ENCODE measurements at places on chromosomes 7 and 10.

GRCh38 chr7:2173189-2173827, 59.4 kb downstream of the MAD1L1 start:
- DNase-seq, result no peak

GRCh38 chr10:123149568-123150270, 1.8 kb downstream of the HMX2 start:
- DNase-seq, result no peak

DNA sequence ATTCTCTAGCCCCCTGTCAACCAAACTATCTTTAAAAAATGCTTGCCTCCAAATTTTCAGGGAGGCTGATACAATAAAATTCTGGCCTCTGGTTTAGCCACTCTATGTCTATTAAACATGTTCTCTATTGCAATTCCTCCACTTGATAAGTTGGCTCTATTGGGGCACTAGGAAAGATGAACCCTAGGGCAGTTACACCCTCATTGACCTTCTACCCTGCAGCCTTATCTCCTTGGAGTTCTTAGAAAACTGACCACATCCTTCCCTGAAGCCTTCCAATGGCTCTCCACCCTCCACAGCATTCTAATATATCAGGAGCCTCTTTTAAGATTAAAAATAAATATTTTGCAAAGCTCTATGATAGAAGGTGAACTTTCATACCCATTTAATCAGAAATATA, 30.6 kb downstream of the SVOPL start:
- DNase-seq, result no peak

GRCh38 chr7:26694141-26694540, 170.2 kb downstream of the SKAP2 start:
- DNase-seq, result no peak

DNA sequence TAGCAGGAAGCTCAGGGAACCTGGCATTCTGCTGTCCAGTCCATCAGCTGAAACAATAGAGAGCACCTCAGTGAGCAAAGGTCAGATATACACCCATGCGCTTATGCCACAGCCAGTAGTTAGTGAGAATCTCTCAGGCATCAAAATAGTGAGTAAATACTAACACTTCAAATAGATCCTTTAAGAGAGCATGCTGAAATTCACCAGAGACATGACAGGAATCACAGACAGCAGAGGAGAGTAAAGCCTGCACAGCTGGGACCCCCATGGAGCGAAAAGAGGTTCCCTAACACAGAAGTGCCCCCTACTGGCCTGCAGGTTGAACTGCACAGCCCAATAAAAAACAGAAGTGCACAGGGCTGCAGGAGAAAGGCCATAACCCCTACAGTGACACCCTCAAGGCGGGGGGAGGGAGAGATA, 57.6 kb upstream of the ANTXRL start:
- no peak for DNase-seq

- DNase-seq, result no peak
Observed at GRCh38 chr10:17181110-17181509, 20.4 kb downstream of the TRDMT1 start.

GRCh38 chr7:52017802-52018679, 701.4 kb upstream of the COBL start:
- DNase-seq, result no peak

DNA sequence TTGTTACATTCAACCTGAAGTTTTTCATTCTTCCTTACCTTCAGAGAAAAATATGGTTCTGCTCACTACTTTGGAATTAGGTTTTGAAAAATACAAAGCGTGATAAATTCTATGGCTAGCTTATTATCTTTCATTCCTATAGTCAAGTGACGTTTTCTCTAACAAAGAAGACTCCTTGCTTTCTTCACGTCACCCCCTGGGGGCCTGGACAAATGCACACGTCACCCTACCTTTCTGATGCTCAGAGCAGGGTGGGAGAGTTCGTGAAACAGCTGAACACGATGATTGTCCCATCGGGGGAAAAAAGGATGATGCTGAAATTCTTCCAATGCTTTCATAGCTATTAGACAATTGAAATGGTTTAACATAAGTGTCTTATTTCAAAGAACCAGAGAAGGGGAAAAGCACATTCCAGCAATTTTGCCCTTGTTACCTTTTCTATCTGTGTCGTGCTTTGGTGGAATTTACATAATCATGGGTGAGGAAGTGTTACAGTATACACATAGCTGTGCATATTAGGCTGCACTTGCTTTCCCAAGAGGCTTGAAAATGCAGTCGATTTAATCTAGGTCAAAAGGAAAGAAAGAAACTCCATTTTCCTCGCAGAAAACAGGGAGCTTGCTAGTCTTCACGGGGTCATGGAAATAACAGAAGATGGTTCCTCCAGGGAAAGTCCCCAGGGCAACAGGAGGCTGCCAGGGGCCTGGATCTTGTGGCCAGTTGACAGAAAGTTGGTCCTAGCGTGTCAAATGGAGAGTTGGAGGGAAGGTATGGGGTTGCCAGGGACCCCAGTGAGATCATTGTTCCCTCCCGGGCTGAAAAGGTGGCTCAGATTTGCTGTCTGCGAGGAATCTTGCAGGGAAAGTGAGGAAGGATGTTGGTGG, 189.2 kb downstream of the CELF2 start:
- DNase-seq, result no peak

DNA sequence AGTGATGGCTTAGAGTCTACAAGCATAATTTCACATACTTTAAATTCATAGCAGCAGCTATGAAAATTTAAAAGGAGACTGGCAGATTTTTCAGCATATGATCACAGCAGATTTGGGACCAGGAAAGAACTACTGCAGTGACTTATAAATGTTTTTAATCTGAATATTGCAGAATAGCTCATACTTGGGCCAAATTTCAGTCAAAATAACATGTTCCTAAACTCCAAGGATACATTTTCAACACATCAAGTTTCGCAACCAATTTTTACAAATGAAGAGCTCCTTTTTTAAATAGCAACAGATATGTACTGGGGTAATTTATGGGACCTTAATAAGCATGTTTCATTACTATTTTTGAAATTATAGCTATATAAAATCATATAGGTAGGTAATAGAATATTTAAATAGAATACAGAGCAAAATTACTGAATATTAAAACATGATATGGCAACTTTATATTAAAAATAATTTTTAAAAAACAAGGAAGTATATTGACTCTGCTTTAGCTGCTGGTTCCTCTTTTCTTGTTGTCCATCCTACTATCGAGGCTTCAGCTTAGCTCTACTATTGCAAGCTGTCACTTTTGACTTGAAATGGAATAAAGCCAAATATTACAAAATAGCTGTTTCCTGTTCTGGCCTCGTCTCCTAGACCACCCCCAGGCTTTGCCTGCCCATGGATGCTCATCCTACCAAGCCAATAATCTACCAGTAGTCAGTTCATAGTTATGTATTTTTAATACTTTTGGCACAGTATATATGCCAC, 123.1 kb downstream of the NRBF2 start:
- no peak for DNase-seq

DNA sequence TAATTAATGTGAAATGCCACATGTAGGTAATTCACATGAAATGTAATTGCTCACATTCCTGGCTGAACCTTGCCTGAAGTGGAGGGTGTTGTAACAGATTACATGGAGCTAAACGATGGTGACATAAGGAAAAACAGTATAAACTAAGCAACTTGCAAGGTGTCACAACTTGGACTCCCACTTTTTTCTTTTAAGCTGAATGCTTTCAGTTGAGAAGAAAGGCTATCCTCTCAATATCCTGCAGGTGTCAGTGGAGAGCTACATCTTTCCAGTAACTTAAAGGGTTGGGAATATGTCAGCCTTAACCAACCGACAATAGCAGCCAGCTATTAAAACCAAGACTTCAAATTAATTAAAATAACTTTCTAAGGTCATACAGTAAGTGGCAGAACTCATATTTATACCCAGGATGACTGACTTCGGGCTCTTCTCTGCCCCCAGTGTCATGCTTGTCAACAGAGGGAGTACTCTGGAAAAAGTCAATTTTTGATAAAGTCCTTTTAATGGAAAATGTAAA, 33.7 kb downstream of the NRBF2 start:
- no peak for DNase-seq

GRCh38 chr10:42809676-42810075, 27.1 kb downstream of the BMS1 start:
- DNase-seq, result no peak

- no peak for DNase-seq
Observed at GRCh38 chr7:30787486-30787885, 16.3 kb downstream of the MINDY4 start.

DNA sequence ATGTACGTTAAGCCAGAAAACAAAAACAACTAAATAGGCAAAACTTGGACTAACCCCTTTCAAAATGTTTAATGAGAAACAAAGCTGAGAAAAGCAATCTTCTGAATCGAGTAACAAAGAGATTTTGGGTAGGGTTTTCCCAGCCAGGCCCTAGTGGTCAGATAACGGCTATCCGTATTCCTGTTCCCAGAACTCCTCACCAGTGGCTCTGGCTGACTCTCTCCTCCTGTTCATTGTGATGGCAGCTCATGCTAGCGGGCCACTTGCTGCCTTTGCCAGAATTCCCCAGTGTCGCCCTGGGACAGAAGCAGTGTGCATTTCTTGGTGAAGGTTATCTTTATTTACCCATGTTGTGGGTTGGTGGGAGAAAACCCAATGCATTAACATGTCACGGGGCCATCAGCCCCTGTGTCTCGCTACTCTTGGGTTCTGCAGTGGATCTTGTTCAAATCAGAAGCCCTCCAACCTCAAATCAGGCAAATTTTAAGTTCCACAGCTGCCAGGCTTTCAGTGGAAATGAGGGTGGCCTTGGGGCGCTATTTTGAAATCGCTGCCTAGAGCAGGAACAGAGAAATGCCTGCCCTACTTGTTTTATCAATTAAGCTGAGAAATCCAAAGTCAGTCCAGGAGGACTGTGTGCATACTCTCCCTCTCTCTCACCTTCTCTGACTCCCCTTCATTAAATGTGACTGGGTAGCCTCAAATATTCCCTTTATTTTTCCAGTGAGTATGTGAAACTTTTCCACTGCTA, 164.5 kb upstream of the NPVF start:
- DNase-seq, result no peak

DNA sequence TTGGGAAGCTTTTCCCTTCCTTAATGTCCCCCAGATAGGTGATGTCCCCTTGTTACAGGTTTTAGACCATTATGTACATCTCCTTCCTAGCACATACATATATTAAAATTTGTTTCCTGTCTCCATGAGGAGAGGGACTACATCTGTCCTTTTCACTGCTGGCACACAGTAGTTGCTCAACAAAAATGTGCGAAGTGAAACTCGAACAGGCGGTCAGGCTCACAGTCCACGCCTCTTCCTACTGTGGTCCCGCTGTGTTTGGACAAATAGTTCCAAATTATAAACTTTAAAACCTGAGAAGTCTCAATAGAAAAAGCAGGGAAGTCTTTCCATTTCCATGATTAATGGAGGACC, 1.2 kb upstream of the HHEX start:
- no peak for DNase-seq

DNA sequence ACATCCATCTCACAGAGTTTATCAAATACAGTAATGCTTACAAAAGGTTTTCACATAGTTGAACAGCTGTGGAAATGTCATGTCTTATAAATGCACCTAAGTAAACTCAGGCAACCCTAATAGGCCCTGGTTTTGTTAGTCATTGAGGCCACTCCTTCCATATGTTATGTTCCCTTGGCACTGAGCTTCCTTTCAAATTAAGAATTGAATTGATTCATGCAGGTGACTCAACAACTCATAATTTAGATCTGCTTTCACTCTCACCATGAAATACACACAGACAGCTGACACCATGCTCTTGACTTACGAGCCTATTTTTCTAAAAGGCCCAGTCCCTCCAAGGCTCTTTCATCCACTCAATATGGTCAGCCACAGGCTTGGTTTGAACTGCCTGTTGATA, 476.9 kb downstream of the KCNMA1 start:
- DNase-seq, result no peak

DNA sequence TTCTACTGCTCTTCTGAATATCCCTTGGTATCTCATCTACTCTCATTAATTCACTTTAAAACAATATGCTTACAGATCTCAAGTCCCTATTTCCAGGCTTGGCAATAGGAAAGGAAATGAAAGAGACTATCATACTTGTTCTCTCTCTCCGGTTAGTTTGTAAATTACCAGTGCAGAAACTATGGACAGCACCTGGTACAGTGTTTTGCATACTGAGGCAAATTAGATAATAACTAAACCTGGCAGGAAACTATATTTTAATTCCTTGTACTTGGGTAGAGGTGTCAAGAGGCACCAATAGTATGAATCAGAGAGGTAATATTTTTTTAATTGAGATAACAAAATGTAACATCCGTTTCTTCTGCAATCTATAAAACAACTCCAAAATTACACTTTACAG, 97.7 kb upstream of the TMEM196 start:
- no peak for DNase-seq

DNA sequence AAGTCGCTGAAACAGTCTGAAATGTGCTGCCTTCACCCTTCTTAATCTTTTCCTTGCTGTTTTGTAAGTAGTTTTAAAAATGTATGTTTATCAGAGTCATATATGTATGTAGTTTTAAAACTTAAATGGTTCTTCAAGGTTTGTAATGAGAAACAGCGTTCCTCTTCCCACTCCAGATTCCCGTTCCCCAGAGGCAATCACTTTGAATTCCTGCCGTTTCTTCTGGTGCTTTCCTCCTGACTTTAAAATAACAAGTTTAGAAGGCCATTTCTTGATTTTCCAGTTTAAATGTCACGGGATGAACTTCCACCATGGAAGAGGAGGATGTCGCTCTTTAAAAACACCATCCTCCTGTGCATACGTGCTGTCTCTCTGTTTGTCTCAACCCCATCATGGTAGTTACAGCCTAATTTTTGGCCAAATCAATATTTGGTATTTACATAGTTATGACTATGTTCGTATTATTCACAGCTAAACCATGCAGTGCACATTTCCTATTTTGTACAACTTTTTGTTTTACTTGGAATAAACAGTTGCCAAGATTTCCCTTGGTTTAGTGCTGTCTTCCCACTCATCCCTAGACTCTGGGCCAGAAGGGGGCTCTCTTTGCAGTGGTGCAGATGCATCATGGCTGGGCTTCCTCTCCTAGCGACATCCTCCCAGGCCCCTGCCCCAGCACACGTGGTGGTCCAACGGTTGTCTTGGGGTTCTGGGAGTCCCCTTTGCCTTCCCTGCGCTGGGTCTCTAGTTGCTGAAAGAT, 151.4 kb downstream of the PTPN20 start:
- no peak for DNase-seq

- DNase-seq, result no peak
Observed at GRCh38 chr7:158374146-158374545, 213.5 kb downstream of the PTPRN2 start.

DNA sequence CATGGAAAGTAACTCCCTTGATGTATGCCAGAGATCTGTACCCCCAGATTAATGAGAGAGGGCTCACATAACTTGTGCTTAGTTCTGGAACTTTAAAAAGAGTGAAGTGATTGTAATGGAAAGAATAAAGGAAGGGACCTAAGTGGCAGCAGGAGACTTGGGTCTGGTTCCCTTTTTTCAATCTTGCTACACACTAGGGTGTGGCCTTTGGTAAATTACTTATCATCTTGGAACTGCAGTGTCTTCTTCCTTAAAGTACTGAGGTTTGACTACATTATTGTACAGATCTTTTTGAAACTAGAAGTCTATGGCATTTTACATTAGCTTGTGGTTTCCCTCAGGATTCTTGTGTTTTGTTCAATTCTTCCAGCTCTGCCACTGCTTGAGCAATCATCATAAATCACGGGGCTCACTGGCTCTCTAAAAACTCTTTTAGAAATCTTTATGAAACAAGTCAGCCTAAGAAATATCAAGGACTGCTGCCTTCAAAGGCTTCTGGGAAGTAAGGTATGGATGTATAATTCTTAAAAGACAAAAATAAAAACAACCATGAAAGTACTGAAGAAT, 22.5 kb upstream of the CHRM2 start:
- DNase-seq, result no peak

All from CD4-positive, alpha-beta T cell treated with Interferon gamma for 1 hour (primary cell).